HepG2 (cell line): ENCODE measurements at places on chromosomes 1 and 21. TPM values are rescaled to one million over a fixed set of nuclear protein-coding genes. Genes with fewer than 3 reads are reported as not detected.

GRHL3 gene
- not detected in 2 replicates for polyA plus RNA-seq

S100A5 gene
- polyA plus RNA-seq = not detected in 2 replicates

CD1E gene
- polyA plus RNA-seq = not detected in 2 replicates

CFAP45 gene
- not detected in 2 replicates for polyA plus RNA-seq

GDAP2 gene
- polyA plus RNA-seq = 10.2 and 11.4 TPM in 2 replicates
